ENCODE measurements at places on chromosomes 1 and 21. TPM values are rescaled to one million over a fixed set of nuclear protein-coding genes. Genes with fewer than 3 reads are reported as not detected.

- H3K27ac ChIP-seq: no peak overlapping the region
- peaks cover 14% of the 10 kb centered on the region for H3K36me3 ChIP-seq
- no peak for DNase-seq
- no peak overlapping the region for H3K4me3 ChIP-seq
These were observed 15.2 kb downstream of the CAPN2 start for GRCh38 chr1:223727541-223727940.

DNA sequence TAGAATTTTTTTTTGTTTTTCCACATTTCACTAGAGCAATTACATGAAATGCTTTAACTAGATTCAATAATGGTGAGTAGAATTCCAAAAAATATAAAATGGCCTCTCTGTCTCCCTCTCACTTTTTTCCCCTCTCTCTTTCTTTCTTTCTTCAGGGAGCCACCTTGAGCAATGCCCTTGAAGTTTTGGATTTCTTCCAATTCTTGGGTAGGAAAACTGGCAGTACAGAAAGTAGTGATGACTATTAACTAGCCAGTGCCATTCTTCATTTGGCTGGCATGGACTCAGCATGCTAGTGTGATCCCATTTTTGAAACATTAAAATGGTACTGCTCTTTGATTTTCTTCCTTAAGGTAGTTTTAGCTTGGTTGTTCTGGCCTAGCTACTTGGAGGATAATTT is 4.5 kb upstream of the FNBP1L start:
- peaks cover 2% of the 10 kb centered on the region for H3K4me1 ChIP-seq
- no peak overlapping the region for H3K4me3 ChIP-seq
- no peak for DNase-seq
- H3K36me3 ChIP-seq: peaks cover 4% of the 10 kb centered on the region
- peaks cover 5% of the 10 kb centered on the region for H3K27me3 ChIP-seq

- peaks cover 49% of the 10 kb centered on the region for H3K4me1 ChIP-seq
- DNase-seq: no peak
- no peaks in the 10 kb centered on the region for H3K36me3 ChIP-seq
These were observed 4.3 kb downstream of the SLC45A3 start for GRCh38 chr1:205676002-205676401.

GRCh38 chr1:197637406-197637805 is 137.9 kb downstream of the DENND1B start:
- H3K4me1 ChIP-seq: peaks cover 2% of the 10 kb centered on the region
- no peak for DNase-seq
- no peak overlapping the region for H3K4me3 ChIP-seq
- no peaks in the 10 kb centered on the region for H3K27me3 ChIP-seq
- H3K27ac ChIP-seq: no peak overlapping the region

The LGALS8 gene
- 160 TPM for total RNA-seq

DNA sequence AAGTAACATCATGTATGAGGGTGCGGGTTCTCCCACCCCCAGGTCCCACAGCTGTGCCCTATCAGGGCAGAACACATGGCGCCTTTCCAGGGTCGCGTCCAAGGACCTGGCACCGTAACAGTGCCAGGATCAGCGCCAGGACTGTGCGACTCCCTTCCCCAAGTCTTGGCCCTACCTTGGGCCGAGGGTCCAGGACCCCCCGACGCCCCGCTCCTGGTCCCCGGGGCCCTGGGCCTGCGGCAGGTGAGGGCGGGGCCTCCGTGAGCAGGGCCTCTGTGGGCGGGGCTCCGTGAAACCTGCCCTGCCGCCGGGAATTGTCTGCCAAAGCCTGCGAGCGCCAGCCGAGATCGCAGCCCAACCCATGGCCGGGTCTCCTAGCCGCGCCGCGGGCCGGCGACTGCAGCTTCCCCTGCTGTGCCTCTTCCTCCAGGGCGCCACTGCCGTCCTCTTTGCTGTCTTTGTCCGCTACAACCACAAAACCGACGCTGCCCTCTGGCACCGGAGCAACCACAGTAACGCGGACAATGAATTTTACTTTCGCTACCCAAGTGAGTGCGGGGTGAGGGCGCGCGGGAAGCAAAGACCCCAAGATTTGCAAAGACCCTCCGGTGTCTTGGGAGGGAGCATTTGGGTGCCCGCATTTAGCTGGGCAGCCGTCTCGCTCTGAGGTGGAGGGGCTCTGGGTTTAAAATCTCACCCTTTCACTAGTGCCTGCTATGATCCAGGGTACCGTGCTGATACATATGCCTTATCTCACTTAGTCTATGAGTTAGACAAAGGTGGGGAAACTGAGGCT is at the start of gene RHBG:
TSS of gene RHBG (plus strand) at position 323 of the 796 bp plus-strand sequence. CDS start at position 362, 39 bp downstream.
- H3K27ac ChIP-seq: no peak within 1 kb of the TSS
- H3K4me3 ChIP-seq: no peak within 1 kb of the TSS
- DNase-seq: peak; percentile 57
- no peaks in the 10 kb centered on the region for H3K27me3 ChIP-seq
- H3K36me3 ChIP-seq: no peaks in the 10 kb centered on the region

- H3K4me3 ChIP-seq: no peak overlapping the region
- no peaks in the 10 kb centered on the region for H3K27me3 ChIP-seq
- H3K27ac ChIP-seq: no peak overlapping the region
- peak; percentile 97 for DNase-seq
- H3K4me1 ChIP-seq: peaks cover 12% of the 10 kb centered on the region
- no peaks in the 10 kb centered on the region for H3K36me3 ChIP-seq
These were observed 35.6 kb downstream of the EEIG2 start for GRCh38 chr1:108595507-108595906.

DNA sequence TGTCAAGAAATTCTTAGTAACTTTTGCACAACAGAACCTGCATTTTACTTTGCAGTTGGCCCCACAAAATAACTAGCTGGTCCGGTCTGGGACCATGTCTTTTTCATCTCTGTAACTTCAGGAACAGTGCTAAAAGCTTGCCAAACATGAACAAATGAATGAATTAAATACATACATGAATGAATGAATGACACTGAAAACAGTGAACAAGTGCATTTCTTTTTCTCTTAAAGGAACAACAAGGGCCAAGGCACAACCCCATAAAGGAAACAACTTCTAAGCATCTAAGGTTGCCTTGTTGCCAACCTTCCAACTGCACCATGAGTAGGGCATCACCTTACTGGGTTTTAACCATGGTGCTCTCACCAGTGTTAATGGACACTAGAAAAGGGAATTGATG is 534.4 kb upstream of the PKN2 start:
- DNase-seq: no peak
- H3K27ac ChIP-seq: no peak overlapping the region
- no peaks in the 10 kb centered on the region for H3K4me1 ChIP-seq

GRCh38 chr1:21687081-21687529 is 17.9 kb upstream of the RAP1GAP start:
- H3K36me3 ChIP-seq: peaks cover 42% of the 10 kb centered on the region
- no peak overlapping the region for H3K27ac ChIP-seq
- no peaks in the 10 kb centered on the region for H3K4me1 ChIP-seq
- no peak overlapping the region for H3K4me3 ChIP-seq
- no peak for DNase-seq
- H3K27me3 ChIP-seq: no peaks in the 10 kb centered on the region

The FAM72A gene
- total RNA-seq: 3.1 TPM

- no peak for DNase-seq
- no peaks in the 10 kb centered on the region for H3K36me3 ChIP-seq
- H3K4me3 ChIP-seq: no peak overlapping the region
- no peaks in the 10 kb centered on the region for H3K4me1 ChIP-seq
- H3K27ac ChIP-seq: no peak overlapping the region
These were observed 242.1 kb downstream of the OMA1 start for GRCh38 chr1:58304346-58304975.

DNA sequence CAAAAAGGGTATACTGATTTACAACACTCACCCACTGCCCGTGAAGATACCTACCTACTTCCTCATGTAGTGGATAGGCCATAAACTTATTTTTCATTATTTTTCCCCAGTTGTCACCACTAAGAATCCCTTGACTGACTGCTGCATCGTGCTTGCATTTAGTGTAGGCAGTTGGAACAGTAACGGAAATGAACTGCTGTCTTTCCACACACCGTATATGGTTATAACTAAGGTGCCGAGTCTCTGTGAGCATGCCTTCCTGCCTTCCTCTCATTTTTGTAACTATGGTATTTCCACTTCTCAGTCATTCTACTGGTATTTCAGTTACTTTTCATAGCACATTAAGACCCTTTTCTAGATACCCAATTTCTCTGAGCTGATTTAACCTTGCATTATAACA is 36.4 kb downstream of the SLC35F3 start:
- no peak overlapping the region for H3K27ac ChIP-seq
- no peaks in the 10 kb centered on the region for H3K27me3 ChIP-seq
- DNase-seq: no peak

GRCh38 chr1:56191369-56191768 is 388.0 kb downstream of the PLPP3 start:
- no peaks in the 10 kb centered on the region for H3K36me3 ChIP-seq
- H3K27ac ChIP-seq: no peak overlapping the region
- no peaks in the 10 kb centered on the region for H3K4me1 ChIP-seq
- DNase-seq: no peak
- H3K4me3 ChIP-seq: no peak overlapping the region
- H3K27me3 ChIP-seq: no peaks in the 10 kb centered on the region

The TAS1R1 gene
- total RNA-seq: 0.51 TPM

The LRRC40 gene
- total RNA-seq: 9.7 TPM

DNA sequence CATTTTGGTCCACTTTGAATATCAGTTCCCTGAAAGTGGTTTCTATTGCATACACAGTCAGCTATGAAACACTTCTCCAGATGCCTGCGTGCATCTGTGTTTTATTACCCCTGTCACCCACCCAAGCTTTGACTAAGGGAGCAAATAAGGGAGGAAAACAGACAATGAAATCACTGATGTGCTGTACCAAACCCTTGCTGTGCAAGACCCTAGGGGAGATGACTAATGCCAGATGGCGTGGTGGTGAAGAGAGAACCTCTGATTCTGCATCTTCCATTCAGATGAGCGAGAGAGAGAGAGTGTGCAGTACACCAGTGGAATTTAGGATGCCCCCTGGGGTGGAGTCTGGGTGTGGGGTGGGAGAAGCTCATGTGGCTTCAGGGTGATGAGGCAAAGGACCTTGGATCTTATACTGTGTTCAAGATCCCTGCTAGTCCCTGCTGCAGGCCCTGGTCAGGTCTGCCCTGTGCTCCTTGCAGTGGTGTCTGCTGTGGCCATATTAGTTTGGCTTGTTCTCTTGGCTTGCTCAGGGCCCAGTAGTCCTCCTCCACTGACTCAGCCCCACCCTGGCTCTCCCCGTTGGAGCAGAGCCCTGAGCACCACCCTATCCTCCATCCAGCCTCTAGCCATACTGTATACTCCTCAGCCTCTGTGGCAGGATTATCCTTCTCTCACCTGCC is 18.5 kb downstream of the CLCA1 start:
- no peaks in the 10 kb centered on the region for H3K4me1 ChIP-seq
- H3K4me3 ChIP-seq: no peak overlapping the region
- H3K36me3 ChIP-seq: no peaks in the 10 kb centered on the region
- H3K27ac ChIP-seq: no peak overlapping the region

DNA sequence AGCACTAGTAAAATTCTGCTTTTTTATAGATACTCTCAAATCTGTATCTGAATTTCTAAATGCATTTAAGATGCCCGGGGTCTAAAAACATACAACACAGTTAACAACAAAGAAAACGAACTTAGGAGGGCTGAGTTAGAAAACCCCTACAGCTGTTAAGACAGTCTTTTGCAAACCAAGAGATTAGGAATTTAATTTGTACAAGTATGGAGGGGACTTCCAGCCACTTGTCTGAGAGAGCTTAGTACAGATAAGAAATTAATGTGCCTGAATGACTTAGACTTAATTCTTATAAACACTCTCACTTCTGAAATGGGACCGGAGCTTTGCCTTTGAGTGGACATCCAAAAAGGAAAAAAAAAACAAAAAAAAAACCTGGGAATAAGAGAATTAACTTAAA is 61.6 kb downstream of the SMYD3 start:
- H3K27me3 ChIP-seq: no peaks in the 10 kb centered on the region
- no peaks in the 10 kb centered on the region for H3K4me1 ChIP-seq
- no peak overlapping the region for H3K27ac ChIP-seq
- no peaks in the 10 kb centered on the region for H3K36me3 ChIP-seq

The ELAPOR1 gene
- total RNA-seq: 25.0 TPM

GRCh38 chr1:68551459-68551858 is 54.6 kb upstream of the DEPDC1 start:
- DNase-seq: no peak
- no peaks in the 10 kb centered on the region for H3K27me3 ChIP-seq
- H3K4me3 ChIP-seq: no peak overlapping the region
- no peaks in the 10 kb centered on the region for H3K4me1 ChIP-seq
- H3K27ac ChIP-seq: no peak overlapping the region
- no peaks in the 10 kb centered on the region for H3K36me3 ChIP-seq

- DNase-seq: peak; percentile 44
- H3K36me3 ChIP-seq: peaks cover 24% of the 10 kb centered on the region
- H3K27me3 ChIP-seq: no peaks in the 10 kb centered on the region
- H3K27ac ChIP-seq: no peak overlapping the region
- H3K4me1 ChIP-seq: no peaks in the 10 kb centered on the region
These were observed 2.3 kb downstream of the H3-3A start for GRCh38 chr1:226064816-226065248.

The CLDN17 gene
- total RNA-seq: not detected

The THAP3 gene
- total RNA-seq: 12.6 TPM

The GJA8 gene
- not detected for total RNA-seq

GRCh38 chr1:23211955-23212354 is 5.3 kb downstream of the HTR1D start:
- H3K27ac ChIP-seq: no peak overlapping the region
- peaks cover 22% of the 10 kb centered on the region for H3K27me3 ChIP-seq
- H3K36me3 ChIP-seq: no peaks in the 10 kb centered on the region
- no peak for DNase-seq

DNA sequence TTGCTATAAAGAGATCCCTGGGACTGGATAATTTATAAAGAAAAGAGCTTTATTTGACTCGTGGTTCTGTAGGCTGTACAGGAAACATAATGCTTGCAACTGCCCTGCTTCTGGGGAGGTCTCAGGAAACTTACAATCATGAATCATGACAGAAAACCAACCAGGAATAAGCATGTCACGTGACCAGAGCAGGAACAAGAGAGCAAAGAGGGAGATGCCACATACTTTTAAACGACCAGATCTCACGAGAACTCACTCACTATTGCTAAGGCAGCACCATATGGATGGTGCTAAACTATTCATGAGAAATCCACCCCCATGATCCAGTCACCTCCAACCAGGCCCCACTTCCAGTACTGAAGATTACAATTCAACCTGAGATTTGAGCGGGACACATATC is 49.8 kb upstream of the RCC1 start:
- H3K27ac ChIP-seq: peak overlapping the region; percentile 49
- no peaks in the 10 kb centered on the region for H3K36me3 ChIP-seq
- H3K27me3 ChIP-seq: no peaks in the 10 kb centered on the region
- DNase-seq: peak; percentile 15

- H3K27me3 ChIP-seq: no peaks in the 10 kb centered on the region
- DNase-seq: no peak
- H3K27ac ChIP-seq: no peak overlapping the region
- H3K36me3 ChIP-seq: no peaks in the 10 kb centered on the region
- no peaks in the 10 kb centered on the region for H3K4me1 ChIP-seq
These were observed 21.2 kb upstream of the DISC1 start for GRCh38 chr1:231605149-231606100.

DNA sequence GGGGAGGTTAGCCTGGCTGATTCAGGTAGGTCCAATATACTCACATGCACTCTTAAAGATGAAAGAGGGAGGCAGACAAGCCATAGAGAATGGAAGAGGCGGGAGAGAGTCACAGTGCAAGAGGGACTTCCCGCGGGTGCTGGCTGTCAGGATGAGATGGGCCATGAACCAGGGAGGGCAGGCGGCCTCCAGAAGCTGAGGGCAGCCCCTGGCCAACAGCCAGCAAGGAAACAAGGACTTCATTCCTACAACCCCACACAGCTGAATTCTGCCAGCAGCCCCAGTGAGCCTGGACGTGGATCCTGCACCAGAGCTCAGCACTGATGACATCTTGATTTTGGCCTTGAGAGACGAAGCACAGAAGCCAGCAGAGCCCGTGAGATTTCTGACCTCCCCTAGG is 15.1 kb upstream of the B3GALT5 start:
- no peak overlapping the region for H3K4me3 ChIP-seq
- DNase-seq: no peak
- H3K4me1 ChIP-seq: no peaks in the 10 kb centered on the region
- no peak overlapping the region for H3K27ac ChIP-seq
- H3K36me3 ChIP-seq: no peaks in the 10 kb centered on the region

Data from lung (tissue), 17 donors.